ENCODE measurements at places on chromosomes 7 and 10.

- peak; percentile 64 for DNase-seq
These were observed 2.3 kb upstream of the FUOM start for GRCh38 chr10:133359972-133360610.

DNA sequence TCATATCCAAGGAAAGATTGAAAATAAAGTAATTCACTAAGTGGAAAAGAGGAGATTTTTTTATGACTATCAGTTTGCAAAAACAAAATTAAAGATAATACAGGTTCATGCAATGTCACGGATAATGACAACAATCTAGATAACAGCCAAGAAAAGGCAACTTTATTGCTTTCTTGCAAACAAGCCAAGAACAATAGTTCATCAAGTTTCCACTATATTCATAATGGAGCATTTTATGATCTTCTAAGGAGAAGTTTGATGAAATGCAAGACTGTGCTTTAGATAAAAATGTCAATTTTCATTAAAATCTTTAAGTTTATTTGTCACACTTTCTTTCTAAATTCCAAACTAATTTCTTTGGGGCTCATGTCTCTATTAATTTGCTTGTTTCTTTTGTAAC lies 53.9 kb upstream of the NRP1 start:
- DNase-seq, result no peak

- DNase-seq, result no peak
These were observed 36.9 kb downstream of the ADD3 start for GRCh38 chr10:110044681-110045080.

GRCh38 chr10:1116696-1117280 lies 60.6 kb downstream of the WDR37 start:
- no peak for DNase-seq

GRCh38 chr7:155850766-155851678 lies 38.8 kb upstream of the SHH start:
- DNase-seq, result no peak

GRCh38 chr7:67392596-67393438 lies 396.2 kb downstream of the TYW1 start:
- DNase-seq, result no peak

DNA sequence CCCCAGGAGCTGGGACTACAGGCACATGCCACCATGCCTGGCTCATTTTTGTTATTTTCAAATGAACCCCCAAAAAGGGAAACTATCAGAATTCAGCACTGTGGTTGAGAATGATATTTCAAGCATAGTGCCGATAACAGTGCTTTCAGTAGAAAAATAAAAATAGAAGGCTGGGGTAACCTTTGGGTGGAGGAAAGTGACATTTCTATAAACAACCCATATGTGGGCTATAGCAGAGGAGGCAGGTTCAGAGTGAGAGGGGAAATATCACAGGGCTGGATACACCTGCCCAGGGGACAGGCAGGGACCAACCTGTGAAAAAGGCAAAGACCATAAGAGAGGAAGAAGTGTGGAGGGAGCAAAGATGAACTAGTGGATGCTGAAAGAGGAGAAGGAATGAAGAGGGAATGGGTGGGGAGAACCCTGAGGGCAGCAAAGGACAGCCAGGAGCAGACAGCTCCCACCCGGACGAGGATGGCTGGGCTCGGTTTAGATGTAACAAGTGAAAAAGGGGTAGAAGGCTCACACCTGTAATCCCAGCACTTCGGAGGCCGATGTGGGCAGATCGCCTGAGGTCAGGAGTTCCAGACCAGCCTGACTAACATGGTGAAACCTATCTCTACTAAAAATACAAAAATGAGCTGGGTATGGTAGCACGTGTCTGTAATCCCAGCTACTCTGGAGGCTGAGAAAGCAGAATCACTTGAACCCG lies 56.5 kb downstream of the MAP3K8 start:
- DNase-seq, result no peak

DNA sequence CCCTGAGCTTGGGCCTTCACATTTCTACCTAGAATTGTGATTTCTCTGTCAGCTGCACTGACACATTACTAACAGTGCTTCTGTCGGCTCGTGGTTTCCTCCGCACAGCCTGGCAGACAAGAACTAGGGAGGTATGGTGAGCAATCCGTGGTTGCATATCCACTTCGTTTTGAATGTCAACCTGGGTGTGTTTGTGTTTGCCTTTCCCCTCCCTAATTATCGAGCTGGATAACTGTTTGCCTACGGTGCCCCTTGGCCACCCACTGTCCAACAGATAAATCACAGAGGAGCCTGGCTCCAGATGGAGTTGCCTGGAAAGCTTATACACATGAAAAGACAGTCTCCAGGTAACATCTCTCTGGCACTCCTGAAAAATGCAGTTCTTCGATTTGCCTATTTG lies 228.8 kb downstream of the TRIL start:
- DNase-seq, result no peak

- DNase-seq, result peak; percentile 55
These were observed 590 bp upstream of the CRTAC1 start for GRCh38 chr10:98030991-98031431.

- DNase-seq, result no peak
These were observed 110.6 kb upstream of the EFCAB10 start for GRCh38 chr7:105691680-105692564.

DNA sequence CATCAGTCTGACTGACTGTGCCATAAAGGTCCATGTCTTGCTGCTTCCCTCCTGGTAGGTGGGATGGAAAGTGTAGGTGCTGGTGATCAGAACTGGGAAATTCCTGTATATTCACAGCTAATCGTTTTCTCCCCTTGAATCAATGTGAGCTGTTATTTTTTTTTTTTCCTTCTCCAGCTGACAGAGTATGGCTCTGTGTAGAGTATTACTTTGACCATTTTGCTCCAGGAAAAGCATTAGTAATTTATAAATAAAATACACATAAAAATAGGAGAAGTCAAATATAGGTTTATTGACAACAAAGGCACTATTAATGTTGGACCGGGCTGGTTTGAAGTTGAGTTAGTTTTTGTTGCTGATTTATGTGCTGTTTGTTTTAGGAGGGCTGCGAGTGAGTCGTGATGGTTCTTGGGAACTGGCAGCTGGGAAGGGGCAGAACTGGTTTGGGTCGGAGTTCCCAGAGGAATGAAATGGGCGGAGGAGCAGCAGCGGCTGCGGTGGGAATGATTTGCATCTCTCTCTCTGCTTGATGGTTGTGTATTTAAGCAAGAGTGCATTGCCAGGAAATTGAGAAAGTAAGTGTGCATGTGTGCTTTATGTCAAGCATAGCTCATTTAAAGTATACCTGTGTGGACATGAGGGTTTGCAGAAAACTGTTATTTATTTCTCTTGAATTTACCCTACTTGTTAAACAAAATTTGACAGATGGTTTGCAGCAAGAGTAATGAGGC lies 80.9 kb downstream of the LRMDA start:
- DNase-seq, result no peak
